ENCODE measurements at places on chromosomes 7 and 10.

DNA sequence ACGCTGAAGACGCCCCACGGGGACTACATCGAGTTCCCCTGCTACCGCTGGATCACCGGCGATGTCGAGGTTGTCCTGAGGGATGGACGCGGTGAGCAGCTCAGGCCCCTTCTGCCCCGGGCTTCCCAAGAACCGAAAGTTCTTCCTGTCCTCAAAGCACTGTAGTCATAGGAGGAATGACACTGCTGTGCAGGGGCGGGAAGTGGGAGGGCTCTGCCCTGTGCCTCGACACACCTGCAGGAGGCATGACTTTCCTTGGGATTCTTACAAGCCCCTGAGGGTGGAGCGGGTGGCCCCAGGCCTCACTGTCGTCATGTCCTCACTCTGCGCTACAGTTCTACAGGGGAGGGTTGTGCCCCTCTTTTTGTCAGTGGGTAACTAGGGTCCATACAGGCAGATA lies 8.6 kb downstream of the ALOX5 start:
- DNase-seq: no peak

DNA sequence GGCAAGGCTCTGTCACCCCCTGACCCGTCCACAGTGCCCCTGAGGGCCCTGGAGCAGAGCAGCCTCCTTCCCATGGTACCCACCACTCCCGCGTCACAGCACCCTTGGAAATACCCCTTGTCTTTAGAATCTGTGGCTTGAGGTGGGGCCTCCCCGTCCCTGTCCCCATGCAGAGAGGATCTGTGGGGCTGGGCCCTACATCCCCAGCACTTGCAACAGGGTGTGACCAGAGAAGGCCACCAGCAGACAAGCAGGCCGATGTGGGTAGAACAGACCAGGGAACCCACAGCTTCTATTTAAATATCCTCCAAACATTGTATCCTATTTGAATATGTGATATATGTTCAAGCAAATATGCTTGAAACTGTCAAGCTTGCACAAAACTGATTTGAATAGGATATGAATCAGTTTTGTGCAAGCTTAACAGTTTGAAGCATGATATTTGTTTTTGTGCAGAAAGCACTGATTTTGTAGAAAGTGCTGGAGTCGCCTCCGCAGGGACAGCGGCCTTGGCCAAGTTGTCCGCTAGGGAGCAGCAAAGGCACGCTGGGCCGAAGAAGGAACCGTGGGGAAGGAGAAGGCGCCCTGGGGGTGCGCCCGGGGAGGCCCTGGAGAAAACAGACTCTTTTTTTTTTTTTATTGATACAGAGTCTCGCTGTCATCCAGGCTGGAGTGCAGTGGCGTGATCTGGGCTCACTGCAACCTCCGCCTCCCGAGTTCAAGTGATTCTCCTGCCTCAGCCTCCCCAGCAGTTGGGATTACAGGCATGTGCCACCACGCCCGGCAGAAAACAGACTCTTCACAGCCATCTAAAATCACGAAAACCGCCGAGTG lies 2.2 kb downstream of the CFAP46 start:
- DNase-seq: no peak

DNA sequence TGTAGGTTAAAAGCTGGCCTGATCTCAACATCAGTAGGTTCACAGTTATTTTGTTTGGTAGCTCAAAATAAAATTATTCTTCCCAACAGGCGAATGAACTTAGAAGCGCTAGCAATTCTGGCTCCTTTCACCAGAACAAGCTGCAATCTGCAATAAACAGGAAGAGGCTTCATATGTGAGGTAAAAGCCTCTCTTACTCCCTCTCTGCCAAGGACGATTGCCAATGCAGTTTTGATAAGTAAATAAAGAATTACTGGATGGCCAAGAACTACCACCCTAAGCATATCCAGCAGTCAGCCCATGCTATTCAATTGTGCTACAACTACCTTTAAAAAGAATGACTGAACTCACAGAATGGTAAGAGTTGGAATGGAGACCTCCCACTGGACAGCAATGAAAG lies 150.0 kb upstream of the LAMB4 start:
- no peak for DNase-seq

GRCh38 chr10:33273295-33274002 lies 61.0 kb downstream of the NRP1 start:
- peak; percentile 88 for DNase-seq

DNA sequence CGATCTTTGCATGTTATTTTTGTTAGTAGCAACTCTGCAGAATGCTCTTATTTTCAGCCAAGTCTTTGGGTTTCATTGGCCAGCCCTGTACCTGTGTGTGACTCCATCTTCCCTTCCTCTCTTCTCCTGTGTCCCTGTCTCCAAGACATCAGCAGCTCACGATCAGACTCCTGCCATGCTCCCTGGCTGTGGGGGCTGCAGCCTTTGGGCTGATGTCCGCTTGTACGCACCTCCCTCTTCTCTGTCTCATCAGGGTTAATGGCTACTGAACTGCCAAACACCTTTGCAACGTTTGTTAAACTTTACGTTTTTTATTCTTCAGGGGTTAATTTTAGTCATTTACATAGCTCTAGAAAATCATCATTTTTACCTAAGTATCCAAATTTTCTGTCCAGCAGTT lies 103.5 kb upstream of the RET start:
- DNase-seq: no peak

DNA sequence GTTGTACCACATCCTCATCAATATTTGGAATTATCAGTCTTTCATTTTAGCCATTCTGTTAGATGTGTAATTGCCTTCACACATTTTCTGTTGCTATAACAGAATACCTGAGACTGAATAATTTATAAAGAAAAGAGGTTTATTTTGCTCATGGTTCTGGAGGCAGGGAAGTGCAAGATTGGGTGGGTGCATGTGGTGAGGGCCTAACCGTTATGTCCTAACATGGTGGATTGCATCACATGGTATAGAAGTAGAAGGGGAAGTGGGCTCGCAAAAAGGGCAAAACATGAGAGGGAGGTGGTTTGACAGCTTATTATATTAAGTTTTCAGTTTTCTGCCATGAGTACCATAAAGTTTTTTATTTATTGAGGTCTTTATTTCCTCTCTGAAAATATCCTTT lies 452.0 kb downstream of the ARL4A start:
- DNase-seq: no peak

DNA sequence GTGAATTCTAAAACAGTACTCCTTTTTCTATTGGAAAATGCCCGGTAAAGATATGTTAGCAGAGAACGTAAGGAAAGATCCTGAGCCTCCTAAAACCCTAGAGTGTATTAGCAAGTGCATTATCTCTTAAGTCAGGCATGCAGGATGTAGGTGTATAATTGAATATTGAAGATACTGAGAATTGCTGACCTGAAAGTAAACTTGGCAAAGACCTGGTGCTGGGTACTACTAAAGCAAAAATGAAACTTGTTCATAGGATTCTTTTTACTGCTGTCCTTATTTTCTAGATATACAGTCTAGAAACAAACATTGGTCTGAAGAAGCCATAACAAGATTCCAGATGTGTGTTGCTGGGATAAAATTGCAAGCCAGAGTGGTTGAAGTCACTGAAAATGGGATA lies 18.8 kb upstream of the VWA2 start:
- no peak for DNase-seq

- DNase-seq: no peak
Measured at GRCh38 chr7:17501441-17502212, 203.2 kb downstream of the AHR start.

DNA sequence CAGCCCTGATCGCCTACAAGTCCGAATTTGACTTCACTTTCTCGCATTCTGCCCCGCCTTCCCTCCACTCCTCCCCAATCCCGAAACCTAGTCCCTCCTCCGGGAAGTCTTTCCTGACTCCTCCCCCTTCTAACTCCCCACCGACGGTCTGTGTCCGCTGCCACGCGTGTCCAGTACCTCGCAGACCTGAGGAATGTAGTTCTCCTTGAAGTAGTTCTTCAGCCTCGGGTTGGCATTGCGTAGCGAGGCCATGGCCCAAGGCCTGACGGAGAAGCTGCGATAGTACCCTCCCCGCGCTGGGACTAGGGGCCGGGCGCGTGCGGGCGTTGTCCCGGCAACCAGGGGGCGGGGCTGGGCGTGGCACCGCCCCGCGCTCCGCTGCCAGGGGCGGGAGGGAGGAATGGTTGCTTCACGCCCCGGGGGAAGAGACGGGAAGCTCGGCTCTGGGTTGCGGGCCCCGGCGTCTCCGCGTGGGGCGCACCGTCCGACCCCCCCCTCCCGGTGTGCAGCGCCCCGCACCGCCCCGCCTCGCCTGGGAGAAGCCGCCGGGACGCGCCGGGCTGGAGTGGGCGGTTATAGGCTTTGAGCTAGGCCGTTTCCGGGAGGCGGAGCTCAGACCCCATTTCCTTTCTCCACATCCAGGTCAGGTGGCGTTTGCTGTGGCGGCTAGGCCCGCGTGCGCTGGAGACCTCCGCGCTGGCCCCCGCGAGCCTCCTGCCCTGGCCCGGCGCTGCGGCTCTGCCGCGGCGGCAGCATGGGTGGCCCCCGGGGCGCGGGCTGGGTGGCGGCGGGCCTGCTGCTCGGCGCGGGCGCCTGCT lies at the start of the genes ARMC10 and FBXL13:
TSS of gene ARMC10 (plus strand) at position 622 of the 818 bp plus-strand sequence. CDS start at position 755, 133 bp downstream.
TSS of gene FBXL13 (minus strand) at position 278 of the 818 bp plus-strand sequence.
- peak; percentile 89 for DNase-seq

DNA sequence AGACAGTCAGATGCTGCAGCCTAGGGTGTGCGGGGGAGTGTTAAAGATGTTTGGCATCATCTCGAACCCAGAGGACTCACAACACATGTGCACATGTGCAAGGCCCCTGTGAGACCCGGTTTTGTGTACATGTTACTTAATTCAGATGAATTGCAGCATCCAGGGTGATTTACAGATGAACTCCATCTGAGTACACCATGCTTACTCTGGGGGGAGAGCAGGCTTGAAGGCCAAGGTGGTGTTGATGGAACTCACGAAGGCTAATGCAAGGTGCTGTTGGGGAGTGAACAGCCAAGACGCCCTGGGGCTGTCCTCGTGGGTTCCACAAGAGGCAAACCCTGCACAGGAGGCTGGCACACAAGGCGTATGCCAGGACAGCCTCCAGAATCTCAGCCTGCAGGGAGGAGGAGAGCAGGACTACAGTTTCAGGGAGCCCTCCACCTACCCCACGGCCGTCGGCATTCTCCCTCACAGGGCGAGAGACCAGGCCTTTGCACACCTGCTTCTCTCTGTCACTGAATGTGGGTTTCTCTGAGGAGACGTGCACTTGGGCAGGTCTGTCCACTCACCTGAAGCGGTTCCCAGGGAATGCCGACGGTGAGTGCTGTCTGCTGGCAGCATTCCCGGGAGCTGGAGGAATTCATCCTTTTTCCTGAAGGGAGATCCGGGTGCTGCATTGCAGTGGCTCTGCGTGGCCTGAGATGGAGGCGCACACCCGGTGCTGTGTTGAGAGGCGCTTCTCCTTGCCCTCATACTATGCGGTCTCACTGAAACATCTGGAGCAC lies 178.5 kb upstream of the RNF32 start:
- DNase-seq: no peak

DNA sequence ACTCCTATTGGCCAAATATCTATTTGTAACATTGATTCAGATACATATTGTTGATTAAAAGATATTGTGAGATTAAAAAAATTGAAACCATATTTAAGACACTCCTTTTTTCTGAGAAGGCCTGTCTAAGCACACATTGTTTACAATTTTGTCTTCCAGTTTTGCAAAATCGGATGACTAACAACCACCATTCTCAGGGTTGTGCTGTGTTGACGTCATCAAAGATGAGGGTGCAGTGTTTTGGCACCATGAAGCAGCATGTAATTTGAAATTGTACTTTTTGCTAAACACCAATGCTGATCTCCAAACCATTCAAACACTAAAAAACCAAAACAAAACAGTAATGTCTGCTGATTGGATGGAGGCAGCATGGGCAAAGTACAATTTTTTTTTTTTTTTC lies 7.4 kb downstream of the CREB5 start:
- no peak for DNase-seq

GRCh38 chr7:45187089-45187945 lies 29.7 kb downstream of the RAMP3 start:
- DNase-seq: no peak

DNA sequence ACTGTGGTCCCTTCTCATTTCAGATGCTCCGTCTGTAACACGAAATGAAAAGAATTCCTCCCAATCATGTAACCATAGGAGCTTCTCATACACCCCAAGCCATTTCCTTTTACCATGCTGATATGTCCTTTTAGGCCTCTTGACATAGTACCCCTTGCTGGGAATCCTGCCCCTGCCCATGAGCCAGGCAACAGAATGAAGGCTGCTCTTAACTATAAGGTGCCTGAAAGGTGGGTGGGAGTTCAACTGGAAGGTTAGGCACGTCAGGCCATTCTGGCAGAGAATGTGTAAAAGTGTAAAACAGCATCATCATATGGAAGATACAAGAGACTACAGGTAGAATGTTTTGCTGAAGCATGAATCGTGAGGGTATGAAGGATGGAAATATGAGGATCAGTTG lies 22.5 kb downstream of the IL2RA start:
- DNase-seq: no peak

DNA sequence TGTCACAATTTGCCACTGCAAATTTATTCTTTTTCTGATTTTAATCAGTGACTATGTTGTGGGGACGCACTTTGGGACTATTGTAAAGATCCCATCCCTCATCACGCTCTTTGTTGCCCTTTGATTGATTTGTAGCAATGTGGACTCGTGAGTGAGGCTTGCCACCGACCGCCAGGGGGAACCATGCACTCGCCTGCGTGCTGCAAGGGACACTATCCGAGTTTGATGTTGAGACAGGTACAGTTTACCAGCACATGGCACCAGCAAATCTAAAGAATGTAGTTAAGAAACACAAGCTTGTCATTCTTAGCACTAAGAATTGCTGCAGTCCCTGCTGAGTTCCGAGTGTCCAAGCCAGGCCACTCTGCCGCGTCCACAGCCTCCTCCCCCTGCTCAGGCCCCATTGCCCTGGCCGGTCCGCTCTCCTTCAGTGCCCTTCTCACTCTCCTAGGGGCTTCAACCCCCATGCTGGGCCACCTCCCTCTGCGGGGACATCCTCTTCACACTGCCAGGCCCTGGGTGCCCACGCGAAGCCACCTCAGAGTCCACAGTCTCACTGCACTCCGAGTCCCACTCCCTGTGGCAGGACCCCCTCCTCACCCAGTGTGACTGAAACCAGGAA lies 2.0 kb upstream of the SFTPA2 start:
- DNase-seq: peak; percentile 55

GRCh38 chr7:132309102-132309805 lies 267.0 kb downstream of the PLXNA4 start:
- no peak for DNase-seq

- no peak for DNase-seq
Measured at GRCh38 chr10:89171996-89172395, 35.1 kb downstream of the CH25H start.

DNA sequence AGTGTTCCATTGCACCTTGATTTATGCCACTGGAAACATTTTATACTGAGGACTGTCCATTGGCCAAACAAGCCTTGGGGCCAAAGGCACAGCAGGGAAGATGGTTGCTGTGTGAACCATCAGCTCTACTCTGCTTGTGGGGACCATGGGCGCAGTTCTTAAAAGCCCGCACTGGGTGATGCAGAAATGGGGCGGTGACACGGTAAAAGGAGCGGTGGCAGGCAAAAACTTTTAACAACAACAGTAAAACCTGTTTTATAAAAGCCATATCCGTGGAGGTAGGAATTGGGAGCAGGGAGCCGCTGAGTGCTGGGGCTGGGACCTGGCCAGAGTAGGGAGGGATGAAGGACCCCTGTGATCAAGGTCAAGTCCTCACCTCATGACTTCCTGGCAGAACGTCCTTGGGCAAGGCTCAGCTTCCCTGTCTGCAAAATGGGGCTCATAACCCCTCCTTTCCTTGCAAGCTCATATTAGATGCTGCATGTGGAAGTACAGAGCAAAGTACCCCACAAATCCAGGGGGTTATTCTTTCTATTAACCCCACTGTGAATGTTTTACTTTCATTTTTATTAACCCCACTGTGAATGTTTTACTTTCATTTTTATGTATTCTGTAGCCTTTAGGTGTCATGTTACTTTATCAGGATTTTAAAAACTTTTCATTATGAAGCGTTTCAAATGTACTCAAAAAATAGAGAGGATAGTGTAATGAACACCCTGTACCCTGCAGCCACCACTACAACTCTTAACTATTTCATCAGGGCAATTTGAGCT lies 78.3 kb downstream of the GRK5 start:
- DNase-seq: no peak
